ENCODE measurements at places on chromosomes 4 and X. TPM values are rescaled to one million over a fixed set of nuclear protein-coding genes. Genes with fewer than 3 reads are reported as not detected.

DNA sequence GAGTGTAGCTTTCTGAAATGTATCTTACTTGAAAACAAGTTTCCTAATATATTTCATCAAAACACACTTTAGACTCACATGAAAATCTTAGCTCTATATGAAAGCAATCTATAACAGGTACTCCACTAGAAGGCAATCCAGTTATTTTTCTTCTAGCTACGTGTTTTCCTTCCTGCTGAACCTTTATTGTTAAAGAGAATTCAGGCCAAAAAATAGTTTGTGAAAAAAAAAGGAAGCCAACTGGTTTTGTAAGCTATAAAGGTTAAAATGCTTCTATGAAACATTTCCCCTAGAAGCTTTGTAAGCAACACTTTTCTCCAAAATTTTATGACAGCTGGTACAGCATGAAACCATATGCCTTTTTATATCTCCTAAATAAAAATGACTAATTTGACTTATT is 304.7 kb upstream of the DIAPH2 start:
- peak; percentile 54 for DNase-seq

DNA sequence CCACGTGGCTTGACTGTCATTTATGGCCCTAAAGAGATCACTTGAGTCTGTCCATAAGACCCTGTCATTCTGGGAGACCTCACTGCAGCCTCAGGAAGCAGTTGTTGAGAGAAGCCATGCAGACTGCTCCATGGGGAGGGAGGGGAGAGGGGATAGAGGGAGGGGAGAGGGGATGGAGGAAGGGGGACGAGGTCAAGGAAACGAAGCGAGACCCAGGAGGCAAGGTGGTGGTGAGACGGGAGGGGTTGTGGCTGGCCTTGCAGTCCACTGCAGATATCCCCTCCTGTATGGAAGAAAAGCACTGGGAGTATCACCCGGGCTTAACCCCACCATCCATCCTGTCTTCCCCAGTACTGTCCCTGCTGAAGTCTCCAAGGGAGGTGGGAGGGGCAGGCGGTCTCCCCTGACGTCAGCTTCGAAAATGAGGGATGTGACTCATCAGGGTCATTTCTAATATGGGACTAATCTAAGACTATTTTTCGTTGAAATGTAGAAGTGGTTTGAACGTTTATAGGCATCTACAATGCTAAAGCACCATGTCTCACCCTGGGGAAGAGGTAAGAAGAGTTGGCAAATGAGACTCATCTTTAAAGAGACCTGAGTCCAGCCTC is 5.6 kb downstream of the TMEM255A start:
- no peak for DNase-seq

GRCh38 chrX:33434256-33435092 is 223.1 kb upstream of the DMD start:
- DNase-seq: peak; percentile 30

Gene SLIT2
- total RNA-seq: 0.13 TPM

DNA sequence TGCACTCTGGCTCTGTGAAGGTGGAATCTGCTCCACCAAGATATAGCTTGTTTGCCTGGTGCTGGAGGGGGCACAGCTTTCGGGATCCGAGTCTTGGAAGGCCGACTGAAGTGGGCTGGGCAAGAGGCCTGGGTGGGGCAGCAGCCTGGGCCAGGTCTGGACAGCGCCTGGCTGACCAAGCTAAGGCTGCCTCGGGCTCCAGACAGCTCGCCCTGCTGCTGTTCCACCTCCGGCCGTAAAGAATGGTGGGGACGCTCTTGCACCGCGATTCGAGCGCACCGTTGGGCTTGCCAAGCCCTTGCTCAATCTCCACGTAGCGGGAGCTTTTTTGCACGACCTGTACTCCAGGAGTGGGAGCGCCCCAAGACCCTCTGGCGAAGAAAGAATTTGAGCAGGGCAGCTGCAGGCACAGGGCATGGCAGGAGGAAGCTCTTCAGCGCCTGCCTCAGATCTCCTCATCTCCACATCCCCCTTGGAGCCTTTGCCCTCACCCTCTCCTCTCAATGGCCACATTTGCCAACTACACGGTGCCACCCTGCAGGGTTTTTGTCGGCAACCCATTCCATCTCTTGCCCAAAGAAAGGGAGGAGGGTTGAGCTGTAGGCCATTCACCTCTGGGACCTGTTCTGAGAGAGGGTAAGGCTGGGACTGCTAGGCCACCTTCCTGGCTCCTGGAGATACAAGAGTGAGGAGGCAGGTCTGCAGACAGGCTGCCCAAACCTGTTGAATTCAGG is 18.9 kb downstream of the CNGA2 start:
- peak; percentile 58 for DNase-seq
